ENCODE measurements at places on chromosomes 16 and 17.

GRCh38 chr17:61678339-61678738, 87.3 kb upstream of the NACA2 start:
- DNase-seq = no peak

DNA sequence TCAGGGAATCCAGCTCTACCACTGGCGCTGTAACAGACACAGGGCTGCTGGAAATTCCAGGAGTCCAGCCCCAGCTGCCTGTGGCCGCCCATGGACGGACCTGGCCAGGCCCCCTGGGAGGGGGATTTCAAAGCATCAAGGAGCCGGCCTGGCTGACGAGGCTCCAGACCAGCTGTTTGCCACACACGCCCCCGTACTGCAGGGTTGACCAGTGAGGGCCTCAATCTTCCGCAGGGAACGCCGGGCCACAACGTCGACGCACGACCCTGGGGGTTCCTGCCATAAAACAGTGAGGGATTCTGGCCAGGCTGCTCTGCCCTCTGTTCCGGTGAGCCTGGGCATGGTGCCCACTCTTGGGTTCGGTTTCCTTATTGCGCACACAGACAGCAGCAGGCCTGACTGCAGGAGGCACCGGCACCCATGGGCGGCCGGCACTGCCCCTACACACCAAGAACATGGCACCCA, 3.7 kb downstream of the LMF1 start:
- DNase-seq = no peak

DNA sequence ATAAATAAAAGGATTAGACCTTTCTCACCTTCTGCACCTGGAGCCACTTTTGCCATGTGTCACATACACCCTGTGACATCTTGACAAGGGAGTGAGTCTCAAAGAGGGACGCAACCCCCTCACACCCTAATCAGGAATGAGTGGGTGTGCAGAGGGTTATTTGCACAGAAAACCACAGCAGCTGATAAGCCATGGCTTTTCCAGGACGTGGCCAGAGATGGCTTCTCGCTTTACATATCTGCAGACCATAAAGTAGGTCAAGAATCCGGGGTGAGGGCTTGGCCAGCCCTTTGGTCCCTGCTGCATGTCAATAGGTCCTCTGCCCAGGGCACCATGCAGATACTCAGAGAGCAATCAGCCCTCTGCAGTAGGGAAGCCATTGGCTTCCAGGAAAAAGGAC, 2.4 kb upstream of the CD300LF start:
- DNase-seq = no peak

DNA sequence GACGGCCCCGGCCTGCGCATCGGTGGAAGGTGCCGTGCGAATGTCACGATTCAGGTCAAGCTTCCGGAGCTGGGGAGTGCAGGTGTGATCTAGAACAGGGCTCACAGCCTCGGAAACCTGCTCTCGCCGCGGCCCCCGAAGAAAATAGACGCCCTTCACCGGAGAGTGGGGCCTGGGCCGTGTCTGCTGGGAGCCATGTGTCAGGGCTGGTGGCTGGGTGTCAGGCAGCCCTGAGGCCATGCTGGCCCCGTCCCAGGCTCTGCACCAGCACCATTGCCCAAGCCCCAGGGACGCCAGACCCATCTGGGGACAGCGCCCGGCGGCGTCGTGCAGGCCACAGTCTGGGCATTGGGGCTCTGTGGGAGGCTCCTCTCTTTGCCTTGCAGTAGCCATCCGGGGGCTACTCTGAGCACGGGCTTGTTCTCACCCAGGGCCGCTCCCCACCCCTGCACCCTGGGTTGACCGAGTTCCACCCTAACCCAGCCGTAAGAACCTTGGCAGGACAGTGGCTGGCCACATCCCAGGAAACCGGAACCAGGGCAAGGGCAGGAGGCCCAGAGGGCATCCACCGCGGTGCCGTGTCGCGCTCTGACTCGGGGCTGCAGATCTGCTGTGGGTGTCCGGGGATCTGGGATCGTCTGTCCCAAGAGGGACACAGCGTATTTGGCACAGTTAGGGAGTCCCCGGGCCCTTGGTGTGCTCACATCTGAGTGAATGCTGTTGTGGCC, 5.3 kb upstream of the NUDT16L1 start:
- no peak for DNase-seq

Data from muscle of arm (tissue), 14 donors.